SK-N-MC (cell line): ENCODE measurements at places on chromosomes 13 and 19.

- no peak for DNase-seq
These were observed 859.0 kb upstream of the SLITRK1 start for GRCh38 chr13:84741253-84741652.

DNA sequence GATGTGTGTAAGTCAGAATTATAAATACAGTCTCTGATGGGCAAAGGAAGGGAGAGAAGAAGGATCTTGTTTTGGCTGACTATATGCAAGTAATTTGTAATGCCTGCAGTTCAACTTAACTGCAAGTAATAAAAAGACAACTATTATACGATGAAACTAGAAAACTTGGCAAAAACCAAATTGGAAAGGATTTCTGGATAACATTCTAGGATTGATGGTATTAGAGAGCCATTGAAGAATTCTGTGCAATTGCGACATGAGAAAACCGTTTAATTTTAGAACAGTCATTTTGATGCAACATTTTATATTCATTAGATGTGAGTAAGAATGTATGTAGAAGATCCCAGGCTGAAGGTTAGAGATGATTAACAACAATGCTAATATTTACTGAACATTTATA, 1334.1 kb downstream of the EFNB2 start:
- DNase-seq: no peak

DNA sequence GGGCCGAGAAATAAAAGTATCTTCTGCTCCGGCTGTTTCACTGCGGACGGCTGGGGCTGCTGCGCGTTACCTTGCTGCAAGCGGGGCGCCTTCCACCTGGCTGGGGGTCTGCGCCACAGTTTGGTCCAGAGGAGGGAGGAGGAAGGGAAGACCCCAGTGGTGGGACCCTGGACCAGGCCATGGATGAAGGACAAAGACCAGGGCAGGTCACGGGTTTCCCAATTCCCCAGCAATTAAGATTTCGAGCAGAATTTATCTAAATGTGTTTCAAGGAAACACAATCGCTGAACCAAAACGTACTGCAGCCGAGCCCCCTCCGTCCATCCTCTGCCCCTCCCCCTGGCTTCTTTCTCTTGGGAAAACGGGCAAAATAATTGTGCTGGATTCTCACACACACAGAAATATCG, 2.9 kb downstream of the SOX1 start:
- no peak for DNase-seq

DNA sequence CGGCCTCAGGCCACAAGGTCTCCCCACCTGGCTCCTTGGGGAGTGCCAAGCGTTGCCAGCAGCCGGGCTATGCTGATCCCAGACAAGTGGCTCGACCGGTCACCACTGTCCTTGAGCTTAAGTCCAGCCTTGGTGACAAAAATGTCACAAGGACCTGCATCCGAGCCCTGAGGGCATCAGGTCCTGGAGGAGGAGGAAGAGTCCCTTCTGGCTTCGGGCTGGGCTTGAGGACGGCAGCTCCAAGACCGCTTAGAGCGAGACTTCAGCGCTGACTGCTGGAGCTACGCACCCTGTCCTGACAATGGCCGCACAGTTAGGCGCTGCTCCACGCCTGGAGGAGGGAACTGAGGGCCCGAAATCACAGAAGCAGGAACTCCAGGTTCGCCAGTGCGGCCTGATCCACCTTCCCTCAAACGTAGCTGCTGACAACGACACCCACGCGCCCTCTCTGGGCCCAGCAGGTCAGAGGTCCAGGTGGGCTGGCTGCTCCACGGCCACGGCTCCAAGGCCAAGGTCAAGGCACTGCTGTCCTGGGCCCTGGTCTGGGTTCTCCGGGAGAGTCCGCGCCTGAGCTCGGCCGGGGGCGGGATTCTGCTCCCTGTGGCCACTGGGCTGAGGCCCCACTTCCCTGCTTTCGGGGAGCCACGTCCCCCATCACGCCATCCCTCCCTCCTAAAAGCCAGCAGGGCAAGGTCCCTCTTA, 7.0 kb downstream of the SBNO2 start:
- no peak for DNase-seq

GRCh38 chr13:30623392-30623791, 5.7 kb downstream of the USPL1 start:
- no peak for DNase-seq
